ENCODE measurements at places on chromosomes 12 and 14. TPM values are rescaled to one million over a fixed set of nuclear protein-coding genes. Genes with fewer than 3 reads are reported as not detected.

- no peak for ATAC-seq
Observed at GRCh38 chr14:23376482-23377197, at the start of gene CMTM5. Gene CMTM5, plus strand, starts transcription at chr14:23377046. Its CDS starts 206 bp downstream, at chr14:23377252.

MYH6 gene
- total RNA-seq: not detected

C12orf56 gene
- 3.3 TPM for total RNA-seq

DNA sequence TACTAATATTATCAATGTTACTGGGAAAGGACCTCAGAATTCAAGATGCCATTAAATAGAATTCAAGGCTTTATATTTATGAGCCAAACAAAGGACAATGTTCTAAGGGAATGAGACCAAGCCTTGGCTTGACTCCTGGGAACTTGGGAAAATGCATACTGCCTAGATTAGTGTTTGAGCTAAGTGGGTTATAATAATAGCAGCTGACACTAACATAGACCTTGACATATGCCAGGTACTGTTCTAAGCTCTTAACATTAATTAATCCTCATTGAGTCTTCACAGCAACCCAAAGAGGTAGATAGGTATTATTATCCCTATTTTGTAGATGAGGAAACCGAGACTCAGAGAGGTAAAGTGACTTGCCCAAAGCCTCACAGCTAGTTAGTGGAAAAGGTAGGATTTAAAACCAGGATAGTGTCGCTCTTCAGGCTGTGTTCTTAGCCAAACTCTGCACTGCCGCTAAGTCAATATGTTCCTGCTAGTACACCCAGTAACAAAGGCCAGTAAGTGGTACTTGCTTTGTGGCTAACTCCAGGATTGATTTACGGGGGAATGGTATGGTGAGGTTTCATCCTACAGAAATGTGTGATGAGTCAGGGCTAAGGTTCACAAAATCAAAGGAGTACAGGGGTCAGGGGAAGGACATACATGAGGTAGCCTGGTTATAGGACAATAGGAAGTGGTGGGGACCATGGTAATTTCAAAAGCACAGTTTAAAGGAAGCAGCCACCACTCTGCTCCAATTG, 35.8 kb upstream of the PRKAB1 start:
- no peak for ATAC-seq

DNA sequence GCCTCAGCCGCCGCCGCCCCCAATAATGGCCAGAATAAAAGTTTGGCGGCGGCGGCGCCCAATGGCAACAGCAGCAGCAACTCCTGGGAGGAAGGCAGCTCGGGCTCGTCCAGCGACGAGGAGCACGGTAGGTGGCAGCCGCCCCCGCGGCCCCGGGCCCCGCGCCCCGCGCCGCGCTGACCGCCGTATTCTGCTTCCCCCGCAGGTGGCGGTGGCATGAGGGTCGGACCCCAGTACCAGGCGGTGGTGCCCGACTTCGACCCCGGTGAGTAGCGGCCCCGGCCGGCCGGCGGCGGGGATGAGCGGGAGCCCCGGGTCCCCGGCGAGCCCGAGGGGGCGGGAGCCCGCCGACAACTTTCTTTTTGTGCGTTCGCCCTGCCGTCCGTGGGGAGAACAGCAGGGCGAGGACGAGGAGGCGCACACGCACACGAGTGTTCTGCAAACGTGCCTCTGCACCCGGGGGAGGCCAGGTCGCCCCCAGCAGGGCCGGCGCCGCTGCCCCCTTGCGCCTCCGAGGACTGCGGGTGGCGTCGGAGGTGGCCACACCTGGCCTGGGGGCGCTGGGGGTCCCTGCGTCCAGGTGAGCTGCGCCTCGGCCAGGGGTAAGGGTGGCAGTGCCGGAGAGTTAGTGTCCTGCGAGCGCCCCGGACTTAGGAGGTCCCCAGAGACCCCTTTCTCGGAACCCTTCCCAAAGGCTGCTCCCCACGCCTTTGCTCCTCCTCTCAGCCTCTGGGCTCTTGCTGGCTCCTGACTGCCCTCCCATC, 794 bp downstream of the RCOR1 start:
- no peak for ATAC-seq

ANKRD33 gene
- total RNA-seq: not detected

CFAP73 gene
- total RNA-seq: 0.20 TPM

- ATAC-seq: no peak
Observed at GRCh38 chr12:89163918-89164317, 188.4 kb downstream of the DUSP6 start.

All from esophagus mucosa (tissue), 1 donor.